ENCODE measurements at places on chromosomes 7 and 10. TPM values are rescaled to one million over a fixed set of nuclear protein-coding genes. Genes with fewer than 3 reads are reported as not detected.

RPEL1 gene
- total RNA-seq = 0.27 TPM

ZNF3 gene
- total RNA-seq = 25.9 TPM

TRIM50 gene
- total RNA-seq = not detected

FAM180A gene
- total RNA-seq = not detected

MKI67 gene
- 2.4 TPM for total RNA-seq

MOGAT3 gene
- total RNA-seq = not detected

CPA5 gene
- total RNA-seq = not detected

OPALIN gene
- under 0.01 TPM for total RNA-seq

HKDC1 gene
- total RNA-seq = not detected

Measured in hematopoietic multipotent progenitor cell (in vitro differentiated cells).